ENCODE measurements at places on chromosomes 5 and 9. TPM values are rescaled to one million over a fixed set of nuclear protein-coding genes. Genes with fewer than 3 reads are reported as not detected.

The ZFP2 gene
- total RNA-seq: 2.4 TPM

The AK8 gene
- 0.30 TPM for total RNA-seq

The ACOT12 gene
- total RNA-seq: not detected

The SPATA31D4 gene
- total RNA-seq: not detected

The EGR1 gene
- total RNA-seq: 12.5 TPM

The FSD1L gene
- total RNA-seq: 5.4 TPM

The RASGEF1C gene
- total RNA-seq: 9.3 TPM

The SLC34A1 gene
- total RNA-seq: not detected

The ANKRD18A gene
- 0.42 TPM for total RNA-seq

The C9 gene
- total RNA-seq: not detected

The FAM153A gene
- 2.1 TPM for total RNA-seq

The FRMD3 gene
- total RNA-seq: 32.9 TPM

The IL3 gene
- not detected for total RNA-seq

The PAPPA gene
- 8.1 TPM for total RNA-seq

The STPG3 gene
- not detected for total RNA-seq

The IL13 gene
- total RNA-seq: not detected

The SMIM33 gene
- total RNA-seq: not detected

The PCDHA2 gene
- total RNA-seq: not detected

The MCIDAS gene
- not detected for total RNA-seq

The PTGES gene
- total RNA-seq: 25.3 TPM

The TMEM252 gene
- not detected for total RNA-seq

The LCN9 gene
- total RNA-seq: not detected

Measured in tibial nerve (tissue), 4 donors.